ENCODE measurements at places on chromosomes 2 and 18. TPM values are rescaled to one million over a fixed set of nuclear protein-coding genes. Genes with fewer than 3 reads are reported as not detected.

MEP1B gene
- total RNA-seq = not detected

PROC gene
- total RNA-seq = 1.3 TPM

LNPK gene
- 18.9 TPM for total RNA-seq

PFN4 gene
- total RNA-seq = not detected

RNF125 gene
- total RNA-seq = 1.3 TPM

EMX1 gene
- not detected for total RNA-seq

GYPC gene
- total RNA-seq = 2.8 TPM

BMP10 gene
- total RNA-seq = not detected

AKAIN1 gene
- not detected for total RNA-seq

TIGD1 gene
- total RNA-seq = 1.1 TPM

TSPYL6 gene
- total RNA-seq = not detected

CAPN13 gene
- total RNA-seq = 0.21 TPM

CYP26B1 gene
- total RNA-seq = 3.7 TPM

VAPA gene
- total RNA-seq = 153 TPM
